Stimulated activated CD4-positive, alpha-beta T cell treated with anti-CD3 and anti-CD28 coated beads, Interleukin-15, amount 100 ng/mL, for 24 hours (primary cell): ENCODE measurements at places on chromosomes 12 and 14.

GRCh38 chr14:73503648-73504047 lies 12.9 kb downstream of the RIOX1 start:
- no peak for DNase-seq

DNA sequence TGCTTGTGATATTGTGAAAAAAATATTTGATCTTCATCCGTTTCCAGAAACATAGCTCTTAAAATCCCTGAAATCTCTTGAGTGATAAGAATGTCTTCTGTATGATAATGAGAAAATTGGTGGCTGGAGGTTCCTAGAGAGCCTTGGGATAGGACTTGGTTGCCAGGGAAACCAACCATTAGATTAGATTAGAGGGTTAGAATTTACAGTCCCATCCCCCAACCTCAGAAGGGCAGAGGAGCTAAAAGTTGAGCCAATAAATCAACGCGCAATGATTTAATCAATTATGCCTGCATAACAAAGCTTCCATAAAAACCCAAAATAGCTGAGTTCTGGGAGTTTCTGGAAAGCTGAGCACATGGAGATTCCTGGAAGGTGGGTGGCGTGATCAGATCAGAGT lies 10.6 kb downstream of the SEL1L start:
- DNase-seq = no peak

DNA sequence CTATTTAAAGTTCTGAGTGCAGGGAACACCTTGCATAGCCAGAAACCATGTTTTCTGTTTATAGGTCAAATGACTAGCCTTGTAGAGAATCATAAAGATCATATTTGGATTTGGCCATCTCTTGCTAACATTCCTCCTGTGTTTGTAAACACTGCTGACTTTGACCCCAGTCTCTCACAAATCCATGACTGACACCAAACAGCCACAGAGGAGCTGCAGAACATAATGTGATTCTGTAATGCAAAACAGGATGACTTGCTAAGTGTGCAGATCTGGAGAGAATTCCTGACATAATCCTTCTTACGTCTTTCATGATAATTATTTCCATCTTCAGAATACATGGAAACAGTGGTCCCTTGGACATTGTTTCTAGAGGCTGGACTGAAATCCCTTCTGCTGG lies 211.8 kb downstream of the BMP4 start:
- DNase-seq = no peak

DNA sequence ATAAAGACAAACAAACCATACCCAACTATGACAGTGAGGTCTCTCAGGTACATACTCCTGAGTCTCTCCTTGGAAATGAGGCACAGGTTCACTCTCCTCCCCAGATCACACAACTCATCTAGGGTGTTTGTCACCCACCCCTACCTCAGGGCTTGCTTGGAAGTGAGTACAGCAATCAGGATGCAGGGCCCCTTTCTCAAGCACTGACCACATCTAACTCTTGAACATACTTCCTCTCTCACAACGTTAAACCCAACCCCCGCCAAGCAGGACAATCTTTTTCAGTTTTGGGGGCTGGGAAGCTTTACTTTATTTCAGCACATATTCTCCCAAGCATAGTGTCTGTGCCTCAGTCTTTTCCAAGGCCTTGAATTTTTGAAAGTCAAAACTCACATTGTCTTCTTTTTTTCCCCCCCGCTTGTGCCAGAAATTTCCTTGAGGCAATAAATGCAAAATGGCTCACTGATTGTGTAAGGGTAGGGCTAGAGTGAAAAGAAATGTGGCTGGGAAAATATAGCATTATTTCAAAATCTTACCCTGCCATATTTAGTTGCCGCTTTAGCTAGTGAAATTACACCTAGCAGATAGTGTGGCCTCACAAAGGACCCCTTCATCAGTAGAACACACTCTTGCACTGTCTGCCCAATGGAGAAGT lies 2.4 kb upstream of the GPR65 start:
- DNase-seq = no peak
